Activated CD4-positive, CD25-positive, alpha-beta regulatory T cell (primary cell): ENCODE measurements at places on chromosomes 1 and 21.

DNA sequence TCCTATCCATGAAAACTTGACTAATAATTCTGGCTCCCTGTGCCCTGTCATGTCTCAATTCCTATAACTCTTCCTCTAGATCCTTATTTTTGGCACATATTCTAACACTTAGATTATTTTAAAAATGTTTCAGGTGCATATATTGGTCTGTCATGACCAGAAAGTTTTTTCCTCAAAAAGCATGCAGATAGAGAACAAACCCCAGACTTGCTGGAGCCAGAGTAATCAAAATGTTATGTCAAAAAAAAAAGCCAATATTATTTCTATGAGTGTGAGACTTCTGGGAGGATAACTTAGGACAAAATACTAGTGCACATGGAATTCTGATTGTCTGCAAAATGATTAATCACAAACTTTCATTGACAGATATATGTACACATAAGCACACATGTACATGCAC is 135.1 kb upstream of the MROH9 start:
- no peak for DNase-seq

- no peak for DNase-seq
Measured at GRCh38 chr21:25515484-25516405, 91.5 kb downstream of the MRPL39 start.

DNA sequence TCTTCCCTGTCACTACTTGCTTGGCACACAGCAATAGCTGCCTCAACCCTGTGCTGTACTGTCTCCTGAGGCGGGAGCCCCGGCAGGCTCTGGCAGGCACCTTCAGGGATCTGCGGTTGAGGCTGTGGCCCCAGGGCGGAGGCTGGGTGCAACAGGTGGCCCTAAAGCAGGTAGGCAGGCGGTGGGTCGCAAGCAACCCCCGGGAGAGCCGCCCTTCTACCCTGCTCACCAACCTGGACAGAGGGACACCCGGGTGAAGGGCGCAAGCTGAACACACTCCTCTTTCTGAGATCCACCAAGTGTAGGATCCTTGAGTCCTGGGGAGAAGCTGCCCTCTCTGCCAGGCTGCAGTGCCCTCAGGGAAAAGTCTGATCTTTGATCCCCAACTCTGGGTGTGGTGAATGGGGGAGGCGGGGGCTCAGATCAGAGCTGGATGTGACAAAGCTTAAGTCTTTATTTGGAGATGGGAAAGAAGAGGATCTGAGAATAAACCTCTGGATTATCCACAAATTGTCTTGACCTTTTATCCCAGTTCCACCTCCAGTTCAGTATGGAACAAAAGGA is 1.2 kb downstream of the RXFP4 start:
- DNase-seq = no peak

GRCh38 chr1:237470712-237471338 is 419.9 kb downstream of the ZP4 start:
- no peak for DNase-seq

DNA sequence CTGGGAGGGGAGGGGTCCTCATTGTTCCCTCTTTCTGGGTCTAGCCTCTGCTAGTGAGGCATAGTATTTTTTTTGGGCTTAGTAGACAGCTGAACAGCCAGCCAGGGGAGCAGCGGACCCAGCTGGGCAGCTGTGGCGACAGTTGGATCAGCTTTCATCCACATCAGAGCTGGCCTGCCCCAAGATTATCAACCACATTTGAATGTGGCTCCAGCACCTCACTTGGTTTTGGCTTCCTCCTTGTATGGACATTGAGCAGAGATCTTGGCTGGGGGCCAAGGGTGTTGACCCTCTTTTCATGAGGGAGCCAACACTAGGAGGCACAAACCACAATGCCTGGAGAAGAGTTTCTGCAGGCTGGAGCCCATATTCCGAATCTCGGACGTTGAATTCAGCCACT is 25.0 kb downstream of the WNT4 start:
- no peak for DNase-seq

DNA sequence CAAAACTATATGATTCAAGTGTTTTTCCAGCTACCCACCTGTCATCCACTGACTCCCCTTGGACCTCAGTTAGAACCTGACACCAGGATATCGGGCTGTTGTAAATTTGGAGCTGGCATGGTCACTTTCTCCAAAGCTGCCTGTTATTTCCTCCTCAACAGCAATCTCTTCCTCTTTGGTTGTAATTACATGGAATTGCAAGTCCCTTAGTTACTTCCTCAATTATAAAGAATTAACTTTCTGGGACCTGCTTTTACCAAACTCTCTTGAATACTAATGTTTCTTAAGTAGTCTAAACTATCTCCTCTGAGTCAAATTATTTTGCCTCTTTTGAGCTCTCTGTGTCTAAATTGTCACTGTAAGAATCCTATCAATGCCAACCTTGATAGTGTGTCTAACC is 150.3 kb upstream of the SGIP1 start:
- no peak for DNase-seq

DNA sequence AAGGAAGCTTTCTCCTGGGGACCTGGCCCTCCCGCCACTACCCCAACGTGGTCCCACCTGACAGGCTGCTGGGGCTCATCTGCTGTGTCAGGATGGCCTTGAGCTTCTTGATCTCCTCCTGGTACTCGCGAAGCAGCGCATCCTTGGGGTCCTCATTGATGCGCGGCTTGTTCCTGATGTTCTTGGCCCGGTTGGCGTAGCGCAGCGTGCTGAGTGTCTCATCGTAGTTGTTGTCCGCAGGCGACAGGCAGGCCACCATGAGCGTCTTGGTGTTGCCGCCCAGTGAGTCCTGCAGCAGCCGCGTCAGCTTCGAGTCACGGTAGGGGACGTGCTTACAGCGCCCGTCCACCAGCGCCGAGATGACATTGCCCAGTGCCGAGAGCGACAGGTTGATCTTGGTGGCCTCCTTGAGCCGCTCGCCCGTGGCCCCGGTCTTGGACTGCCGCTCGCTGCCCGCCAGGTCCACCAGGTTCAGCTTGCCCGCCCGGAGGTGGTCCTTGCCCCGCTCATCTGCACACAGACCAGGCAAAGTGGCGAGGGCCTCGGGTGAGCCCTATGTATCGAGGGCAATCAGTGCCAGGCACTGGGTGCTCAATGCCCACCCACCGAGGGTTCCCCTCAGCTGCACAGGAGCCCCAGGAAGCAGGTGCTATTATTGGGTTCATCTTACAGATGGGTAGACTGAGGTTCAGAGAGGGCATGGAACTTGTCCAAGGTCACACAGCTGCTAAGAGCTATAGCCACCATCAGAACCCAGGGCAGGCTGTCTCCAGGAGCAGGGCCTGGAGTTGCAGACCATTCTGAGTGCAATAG is 13.2 kb downstream of the KIF17 start:
- no peak for DNase-seq

GRCh38 chr1:2314803-2315673 is 76.3 kb downstream of the MORN1 start:
- peak; percentile 30 for DNase-seq

DNA sequence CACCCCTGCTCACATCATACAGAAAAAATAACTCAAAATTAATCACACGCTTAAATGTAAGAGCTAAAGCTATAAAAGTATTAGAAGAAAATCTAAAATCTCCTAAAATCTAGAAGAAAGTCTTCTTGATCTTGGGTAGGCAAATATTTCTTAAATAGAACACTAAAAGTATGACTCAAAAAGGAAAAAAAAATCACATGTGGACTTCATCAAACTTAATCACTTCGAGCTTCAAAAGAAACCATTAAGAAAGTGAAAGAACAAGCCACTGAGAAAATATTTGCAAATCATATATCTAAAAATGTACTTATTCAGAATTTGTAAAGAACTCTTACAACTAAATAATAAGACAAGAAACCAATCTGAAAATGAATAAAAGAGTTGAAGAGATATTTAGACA is 32.7 kb downstream of the LRRC52 start:
- DNase-seq = no peak

- DNase-seq = no peak
Measured at GRCh38 chr1:78722947-78723346, 73.3 kb downstream of the IFI44 start.

GRCh38 chr1:60111716-60112115 is 38.1 kb upstream of the C1orf87 start:
- no peak for DNase-seq

DNA sequence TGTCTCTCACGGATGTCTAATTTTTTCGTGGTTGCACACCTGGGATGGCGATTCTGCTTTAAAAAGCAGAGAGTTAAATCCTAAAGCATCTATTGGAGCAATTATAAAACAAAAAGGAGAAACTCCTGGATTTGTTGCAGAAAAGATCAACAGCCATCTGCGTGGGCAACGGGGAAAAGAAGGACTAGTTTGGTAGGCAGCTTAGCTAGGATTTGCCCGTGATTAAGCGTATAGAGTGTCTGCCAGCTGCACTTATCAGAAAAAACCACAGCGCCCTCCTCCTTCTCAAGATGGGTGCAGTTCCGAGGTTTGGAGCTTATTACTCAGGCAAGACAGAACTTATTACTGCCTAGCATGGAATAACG is 526 bp upstream of the SLC25A24 start:
- no peak for DNase-seq

DNA sequence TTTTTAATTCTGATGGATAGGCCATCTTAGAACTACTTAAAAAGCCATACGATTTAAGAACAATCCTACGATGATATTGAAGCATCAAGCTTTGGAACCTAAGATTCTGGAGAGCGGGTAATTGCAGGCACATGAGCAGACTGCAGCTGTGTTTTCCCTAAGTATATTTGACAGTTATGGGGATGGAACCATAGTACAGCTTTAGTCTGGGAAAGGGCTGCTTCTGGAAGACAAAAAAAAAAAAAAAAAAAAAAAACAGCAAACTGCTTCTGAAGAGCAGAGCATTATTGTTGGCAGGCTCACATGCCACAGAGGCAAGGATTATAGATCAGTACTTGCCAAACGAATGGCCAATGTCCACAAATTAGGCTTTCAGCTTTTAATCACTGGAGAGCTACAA is 1618.7 kb downstream of the AMY1C start:
- DNase-seq = no peak

- peak; percentile 43 for DNase-seq
Measured at GRCh38 chr1:159008744-159009188, 941 bp upstream of the IFI16 start.

DNA sequence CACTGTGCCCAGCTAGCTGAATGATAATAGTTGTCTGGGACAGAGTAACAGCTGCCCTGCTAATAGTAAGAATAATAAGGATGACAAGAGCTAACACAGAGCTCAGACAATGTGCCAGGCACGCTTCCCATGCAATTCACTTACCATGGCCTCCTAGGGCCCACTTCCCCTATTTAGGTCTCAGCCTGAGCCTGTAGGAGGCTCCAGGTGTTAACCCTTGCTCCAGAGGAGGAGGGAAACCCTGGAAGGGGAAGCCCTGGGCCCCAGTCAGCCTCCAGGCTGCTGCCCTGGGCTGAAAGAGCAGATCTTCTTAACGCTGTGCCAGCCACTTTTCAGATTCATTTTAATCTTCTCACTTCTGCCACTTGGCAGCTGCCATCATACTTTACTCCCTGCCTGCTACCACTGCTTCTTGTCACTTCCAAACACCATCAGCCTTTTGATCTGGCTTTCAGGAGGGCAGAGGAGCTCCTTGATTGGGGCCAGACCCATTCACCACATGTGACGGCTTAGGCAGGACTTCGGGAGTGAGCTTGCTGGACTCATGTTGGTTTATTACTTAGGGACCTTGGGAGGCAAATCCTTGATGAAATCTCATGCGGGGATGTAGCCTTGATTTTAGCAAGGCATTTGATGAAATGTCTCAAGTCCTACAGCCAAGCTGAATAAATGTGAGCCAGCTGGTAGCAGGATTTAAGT is 66.7 kb upstream of the PARP1 start:
- DNase-seq = no peak

GRCh38 chr1:99645203-99645602 is 710 bp upstream of the PALMD start:
- no peak for DNase-seq

- no peak for DNase-seq
Measured at GRCh38 chr1:43844114-43844513, 89.5 kb upstream of the ARTN start.
